GM23338 (cell line): ENCODE measurements at places on chromosomes 11 and 22. TPM values are rescaled to one million over a fixed set of nuclear protein-coding genes. Genes with fewer than 3 reads are reported as not detected.

The OR10A3 gene
- 0.14 TPM in 1 of 2 replicates, not detected in the other for total RNA-seq

DNA sequence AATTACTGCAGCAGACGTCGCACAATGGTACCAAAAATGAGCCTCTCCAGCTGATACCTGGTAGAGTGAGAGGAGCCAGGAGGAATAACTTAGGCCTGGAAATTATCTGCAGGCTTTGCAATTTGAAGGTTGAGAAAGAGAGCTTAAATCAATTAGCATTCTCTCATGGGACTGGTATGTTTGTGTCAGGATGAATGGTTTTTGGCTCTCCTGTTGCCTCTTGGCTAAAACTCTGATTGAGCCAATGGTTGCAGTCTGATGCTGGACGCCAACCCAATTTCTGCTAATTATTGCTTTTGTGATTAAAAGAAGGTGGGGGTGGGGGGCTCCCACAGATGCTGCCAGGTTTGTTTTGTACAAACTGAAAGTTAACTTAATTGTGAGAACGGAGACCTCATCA lies 12.5 kb upstream of the NELL1 start:
- H3K4me1 ChIP-seq, result peaks cover 15% of the 10 kb centered on the region
- no peaks in the 10 kb centered on the region for H3K27me3 ChIP-seq
- no peak overlapping the region for H3K27ac ChIP-seq
- no peak overlapping the region for H3K4me3 ChIP-seq
- no peak for DNase-seq

The OOSP3 gene
- not detected in 2 replicates for total RNA-seq

DNA sequence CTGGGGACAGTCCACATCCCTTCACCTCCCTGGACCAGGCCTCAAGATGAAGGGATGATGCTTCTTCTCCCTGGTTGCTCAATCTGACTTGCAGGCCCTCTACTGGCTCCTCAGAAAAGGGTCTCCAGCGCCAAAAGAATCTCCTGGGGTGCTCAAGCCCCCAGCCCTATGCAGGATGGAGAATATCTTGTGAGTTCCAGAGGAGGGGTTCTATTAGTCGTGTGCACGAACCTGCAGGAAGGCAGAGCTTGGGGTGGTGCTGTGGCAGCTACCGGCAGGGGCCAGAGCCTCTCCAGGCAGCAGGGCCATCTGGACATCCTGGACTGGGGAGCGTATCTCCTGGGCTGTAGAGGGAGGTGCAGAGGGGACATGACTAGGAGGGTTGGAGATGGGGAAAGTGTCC lies 1339.5 kb downstream of the BRD1 start:
- no peak overlapping the region for H3K27ac ChIP-seq
- peaks cover 22% of the 10 kb centered on the region; the same call in 1 of the 2 replicates for H3K27me3 ChIP-seq
- H3K36me3 ChIP-seq, result no peaks in the 10 kb centered on the region
- H3K4me1 ChIP-seq, result peaks cover 8% of the 10 kb centered on the region
- no peak overlapping the region for H3K4me3 ChIP-seq

GRCh38 chr11:111510311-111510710 lies 1.9 kb downstream of the BTG4 start:
- H3K27me3 ChIP-seq, result peaks cover 36% of the 10 kb centered on the region
- no peak overlapping the region for H3K4me3 ChIP-seq
- H3K27ac ChIP-seq, result no peak overlapping the region
- H3K4me1 ChIP-seq, result peaks cover 22% of the 10 kb centered on the region
- H3K36me3 ChIP-seq, result no peaks in the 10 kb centered on the region

DNA sequence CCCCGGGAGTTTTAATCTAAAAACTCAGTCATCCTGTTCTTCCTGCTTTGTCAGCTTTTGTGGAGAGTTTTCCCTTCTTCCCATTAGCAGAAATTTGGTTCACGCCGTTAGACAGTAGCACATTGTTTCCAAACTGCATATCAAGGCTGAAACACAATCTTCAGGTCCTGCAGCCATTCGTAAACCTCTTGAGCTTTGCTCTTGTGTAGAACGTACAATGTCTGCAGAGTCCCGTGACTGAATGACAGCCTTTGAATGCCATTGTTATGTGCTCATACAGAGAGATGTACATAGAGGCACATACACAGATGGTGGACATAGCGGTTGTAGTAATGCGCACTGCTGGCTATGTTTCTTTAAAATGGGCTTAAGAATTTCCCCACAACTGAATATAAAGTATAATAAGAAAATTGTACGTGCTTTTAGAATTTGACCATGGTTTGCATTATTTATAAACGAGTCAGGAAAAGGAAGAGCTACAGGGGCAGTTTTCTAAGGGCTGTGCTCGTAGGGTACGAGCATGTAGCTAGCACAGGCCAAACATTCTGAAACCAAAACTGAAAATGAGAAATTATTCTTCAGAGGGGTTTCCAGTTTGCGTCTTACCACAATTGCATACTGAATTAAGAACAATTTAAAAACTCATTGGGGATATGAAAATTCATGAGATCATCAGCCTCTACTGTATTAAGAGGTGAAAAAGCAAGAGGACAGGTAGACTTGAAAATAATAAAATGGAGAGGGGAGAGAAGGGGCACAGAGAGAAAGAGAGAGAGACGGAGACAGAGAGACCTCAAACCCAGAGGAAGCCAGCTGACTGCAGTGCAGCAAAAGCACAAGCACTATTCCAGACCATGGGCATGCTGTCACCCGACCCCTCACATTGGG lies 310.1 kb downstream of the CADM1 start:
- H3K4me1 ChIP-seq, result peaks cover 20% of the 10 kb centered on the region
- DNase-seq, result no peak
- no peaks in the 10 kb centered on the region for H3K27me3 ChIP-seq
- H3K4me3 ChIP-seq, result no peak overlapping the region
- no peaks in the 10 kb centered on the region for H3K36me3 ChIP-seq
- H3K27ac ChIP-seq, result no peak overlapping the region

- H3K4me1 ChIP-seq, result no peaks in the 10 kb centered on the region
- no peaks in the 10 kb centered on the region for H3K36me3 ChIP-seq
- H3K27me3 ChIP-seq, result no peaks in the 10 kb centered on the region
- no peak overlapping the region for H3K4me3 ChIP-seq
Observed at GRCh38 chr11:69241075-69241740, 52.7 kb upstream of the MYEOV start.

The CRYBA4 gene
- total RNA-seq, result 1.7 TPM in 1 of 2 replicates, not detected in the other

DNA sequence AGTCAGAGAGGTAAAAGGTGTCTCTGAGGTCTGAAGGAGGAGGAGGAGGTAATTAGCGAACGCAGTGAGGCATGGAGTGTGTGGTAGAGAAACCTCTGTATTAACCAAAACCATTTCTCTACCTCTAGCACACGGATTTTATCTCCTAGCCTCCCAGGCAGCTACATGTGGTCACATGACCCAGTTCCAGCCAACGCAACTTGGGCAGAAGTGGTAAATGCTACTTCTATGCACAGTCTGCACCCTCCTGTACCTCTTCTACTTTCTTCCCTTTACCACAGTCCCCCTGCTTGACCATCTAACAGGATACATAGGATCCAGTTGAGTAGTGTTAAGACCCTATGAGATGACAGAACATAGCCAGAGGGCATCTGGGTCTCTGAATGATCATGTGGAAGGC lies 95.7 kb downstream of the XRRA1 start:
- no peak overlapping the region for H3K27ac ChIP-seq
- H3K36me3 ChIP-seq, result no peaks in the 10 kb centered on the region
- no peak overlapping the region for H3K4me3 ChIP-seq
- no peaks in the 10 kb centered on the region for H3K27me3 ChIP-seq
- DNase-seq, result no peak
- H3K4me1 ChIP-seq, result peaks cover 18% of the 10 kb centered on the region

DNA sequence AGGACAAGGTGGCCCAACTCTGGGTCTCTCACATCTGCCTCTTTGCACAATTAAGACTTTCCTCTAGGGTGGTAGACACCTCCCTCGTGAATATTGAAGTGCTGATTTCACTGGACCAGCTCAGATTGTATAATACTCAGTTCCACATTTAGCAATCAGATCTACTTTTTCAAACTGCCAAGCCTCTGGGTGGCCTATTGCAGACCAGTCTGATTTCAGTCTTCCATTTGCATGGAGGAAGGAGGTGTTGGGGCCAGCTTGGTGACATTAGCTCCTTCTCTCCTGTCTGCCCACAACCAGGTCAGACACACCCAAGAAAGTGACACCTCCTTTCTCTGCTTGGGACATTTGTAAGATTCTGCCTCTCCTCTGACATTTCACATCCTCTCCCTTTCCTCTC lies 78.2 kb downstream of the PPFIBP2 start:
- DNase-seq, result no peak
- no peaks in the 10 kb centered on the region for H3K27me3 ChIP-seq
- H3K4me1 ChIP-seq, result peaks cover 19% of the 10 kb centered on the region
- H3K4me3 ChIP-seq, result no peak overlapping the region
